Effector memory CD8-positive, alpha-beta T cell (primary cell): ENCODE measurements at places on chromosomes 2 and 18.

- no peak for DNase-seq
These were observed 56.2 kb downstream of the POLR1A start for GRCh38 chr2:86049529-86049928.

DNA sequence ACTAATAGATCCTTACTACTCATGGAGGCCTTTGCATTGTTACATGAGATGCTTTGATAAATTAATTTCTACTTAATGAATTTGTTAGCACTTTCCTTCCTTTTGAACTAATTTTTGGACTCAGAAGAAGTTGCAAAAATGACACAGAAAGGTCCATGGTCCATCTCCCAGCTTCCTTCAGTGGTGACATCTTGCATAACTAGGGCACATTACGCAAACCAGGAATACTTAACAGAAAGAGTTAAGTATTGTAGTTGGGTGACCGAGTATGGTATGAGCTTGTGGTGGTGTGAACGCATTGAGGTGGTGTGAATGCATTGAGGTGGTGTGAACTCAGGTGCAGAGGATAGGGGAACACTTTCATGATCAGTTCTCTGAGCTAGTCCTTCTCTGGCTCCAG is 151.1 kb upstream of the TWIST2 start:
- no peak for DNase-seq

DNA sequence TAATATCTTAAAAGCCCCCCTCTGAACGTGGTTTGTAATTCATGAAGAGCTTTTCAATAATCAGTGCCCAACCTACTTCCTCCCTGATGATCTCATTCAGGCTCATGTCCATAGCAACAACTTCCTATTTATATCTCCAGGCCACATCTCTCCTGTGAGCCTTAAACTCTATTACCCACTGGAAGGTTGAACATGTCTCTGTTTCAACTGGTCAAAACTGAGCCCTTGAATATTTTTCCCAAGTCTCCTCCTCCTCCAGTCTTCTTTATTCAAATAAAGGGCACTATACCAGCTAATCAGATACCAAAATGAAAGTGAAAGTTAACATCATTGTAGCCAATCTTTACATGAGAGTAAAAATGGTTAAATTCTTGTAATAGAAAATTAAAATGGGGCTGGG is 63.7 kb upstream of the ITGA4 start:
- peak; percentile 47 for DNase-seq

DNA sequence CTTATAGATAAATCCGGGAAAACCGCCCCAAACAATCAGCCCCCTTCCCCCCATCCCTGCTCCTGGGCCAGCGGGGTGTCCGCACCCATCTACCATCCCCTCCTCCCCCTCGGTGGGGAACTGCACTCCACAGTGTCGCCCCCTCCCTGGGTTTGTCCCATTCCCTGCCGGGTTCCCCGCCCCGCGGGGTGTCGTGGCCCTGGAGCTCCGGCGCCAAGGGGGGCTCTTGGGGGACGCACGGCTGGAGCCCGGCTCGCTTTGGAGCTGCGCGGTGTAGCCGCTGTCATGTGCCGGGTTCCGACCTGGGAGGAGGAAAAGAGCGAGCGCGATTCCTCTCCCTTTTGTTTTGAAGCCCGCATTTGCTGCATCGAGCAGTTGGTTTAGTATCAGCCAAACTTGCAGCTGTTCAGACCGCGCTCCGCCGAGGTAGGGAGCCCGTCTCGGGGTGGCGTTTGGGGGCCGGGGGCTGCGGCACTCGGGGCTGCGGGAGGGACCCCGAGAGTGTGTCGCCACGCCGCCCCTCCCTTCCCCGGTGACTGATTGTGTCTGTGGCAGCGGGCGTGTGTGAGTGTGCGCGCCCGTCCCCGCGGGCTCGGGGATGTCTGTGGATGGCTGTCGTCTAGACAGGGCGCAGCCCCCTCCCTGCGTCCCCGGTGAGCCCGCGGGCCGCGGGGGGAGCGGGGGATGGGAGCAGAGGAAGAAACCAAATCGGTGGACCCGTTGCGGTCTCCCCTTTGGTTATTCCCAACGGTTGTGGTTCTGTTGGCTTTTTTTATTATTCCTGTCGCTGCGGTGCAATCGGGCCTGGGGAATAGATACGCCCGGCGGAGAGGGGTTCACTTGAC is 797 bp downstream of the CTIF start:
- DNase-seq = peak; percentile 15

GRCh38 chr2:159716857-159717256 is 4.6 kb downstream of the MARCHF7 start:
- no peak for DNase-seq
